ENCODE measurements at places on chromosomes 11 and 22. TPM values are rescaled to one million over a fixed set of nuclear protein-coding genes. Genes with fewer than 3 reads are reported as not detected.

The OR51E2 gene
- total RNA-seq, result not detected

The BCO2 gene
- 1.5 TPM for total RNA-seq

The WNT7B gene
- total RNA-seq, result 0.18 TPM

The OR8D4 gene
- 0.09 TPM for total RNA-seq

The CBX7 gene
- 8.0 TPM for total RNA-seq

The FOLR2 gene
- not detected for total RNA-seq

The IL17REL gene
- total RNA-seq, result not detected

The TRPC6 gene
- 0.16 TPM for total RNA-seq

The MN1 gene
- 55.9 TPM for total RNA-seq

The CTSD gene
- 221 TPM for total RNA-seq

The KDELR3 gene
- 22.1 TPM for total RNA-seq

The GLYATL1B gene
- total RNA-seq, result not detected

The GGTLC3 gene
- total RNA-seq, result not detected

The CCDC116 gene
- total RNA-seq, result 0.25 TPM

The PAMR1 gene
- total RNA-seq, result 278 TPM

The OR4C11 gene
- not detected for total RNA-seq

The ROBO4 gene
- 3.3 TPM for total RNA-seq

The CCDC188 gene
- 0.45 TPM for total RNA-seq

The SAA2 gene
- not detected for total RNA-seq

The OR5B3 gene
- total RNA-seq, result not detected

The HBB gene
- not detected for total RNA-seq

The TSGA10IP gene
- not detected for total RNA-seq

All from fibroblast of the aortic adventitia (primary cell).